Activated CD4-positive, alpha-beta T cell treated with anti-CD3 and anti-CD28 coated beads, Interleukin-2, amount 50 U/mL, for 24 hours (primary cell): ENCODE measurements at places on chromosomes 16 and 17.

GRCh38 chr16:58077796-58078195 is 51.4 kb downstream of the CFAP20 start:
- DNase-seq: no peak

GRCh38 chr17:55540414-55541091 is 29.3 kb upstream of the SMIM36 start:
- DNase-seq: no peak

DNA sequence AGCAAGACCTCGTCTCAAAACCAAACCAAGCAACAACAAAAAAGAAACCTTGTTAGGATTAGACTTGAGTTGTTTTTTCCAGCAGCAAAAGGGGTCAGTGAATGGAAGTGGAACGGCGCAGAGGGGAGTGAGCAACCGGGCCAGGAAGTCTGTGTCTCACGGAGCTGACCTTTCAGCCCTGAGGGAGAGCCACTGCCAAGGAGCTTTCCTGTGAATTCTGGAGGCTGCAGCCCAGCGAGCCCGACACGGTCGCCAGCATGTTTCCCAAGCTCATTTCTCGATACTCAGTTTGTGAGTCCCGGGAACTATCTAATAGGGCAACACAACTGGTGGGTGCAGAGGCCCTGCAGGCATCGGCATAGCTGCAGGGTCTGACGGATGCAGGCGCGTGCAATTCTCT is 19.6 kb downstream of the TELO2 start:
- DNase-seq: no peak

GRCh38 chr17:64747938-64748540 is 85.9 kb upstream of the SMURF2 start:
- DNase-seq: no peak

- DNase-seq: no peak
These were observed 14.7 kb upstream of the FAM83G start for GRCh38 chr17:19019041-19019941.

DNA sequence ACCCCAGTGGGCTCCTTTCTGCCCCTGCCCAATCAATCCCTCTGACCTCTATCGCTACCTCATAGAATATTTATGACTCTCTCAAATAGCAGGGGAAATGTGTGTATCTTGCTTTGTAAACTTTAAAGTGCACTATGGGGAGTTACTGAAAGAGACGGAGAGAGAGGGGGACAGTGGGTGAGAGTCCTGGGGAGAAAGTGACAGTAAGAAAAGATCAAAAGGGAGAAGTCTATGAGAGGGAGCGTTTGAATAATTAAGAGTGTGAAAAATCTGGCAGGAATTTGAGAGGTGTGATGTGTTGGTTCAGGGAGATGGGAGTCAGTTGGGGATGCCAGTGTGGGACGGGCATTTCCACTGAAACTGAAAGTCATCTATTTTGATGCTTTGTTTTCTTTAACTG is 32.6 kb downstream of the USP43 start:
- DNase-seq: no peak

DNA sequence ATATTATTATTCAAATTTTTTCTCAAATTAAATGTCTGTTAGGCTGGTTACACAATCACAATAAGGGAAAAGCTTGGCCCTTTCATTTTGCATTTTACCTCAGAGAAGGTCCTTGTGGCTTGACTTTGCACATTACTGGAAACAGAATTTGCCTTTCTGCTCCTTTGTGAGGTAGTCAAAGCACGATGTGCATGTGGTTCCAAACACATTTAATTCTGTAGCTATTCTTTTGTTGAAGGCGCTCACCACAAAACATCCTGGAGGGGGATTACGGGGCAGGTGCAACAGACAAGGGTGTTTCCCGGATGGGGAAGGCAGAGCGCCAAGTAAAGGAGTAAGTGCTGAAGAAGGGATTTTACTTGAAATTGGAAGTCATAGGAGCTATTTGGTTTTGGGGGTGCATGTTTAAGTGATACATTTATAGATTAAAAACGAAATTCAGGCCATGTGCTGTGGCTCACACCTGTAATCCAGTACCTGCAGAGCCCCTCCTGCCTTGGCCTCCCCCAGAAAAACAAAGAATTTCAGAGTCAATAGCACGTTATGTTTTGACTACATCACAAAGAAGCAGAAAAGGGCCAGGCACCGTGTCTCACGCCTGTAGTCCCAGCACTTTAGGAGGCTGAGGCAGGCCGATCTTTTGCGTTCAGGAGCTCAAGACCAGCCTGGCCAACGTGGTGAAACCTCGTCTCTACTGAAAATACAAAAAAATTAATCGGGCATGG is 31.2 kb upstream of the TENT4B start:
- no peak for DNase-seq

- DNase-seq: no peak
These were observed 56.8 kb upstream of the CREBBP start for GRCh38 chr16:3937066-3937875.

DNA sequence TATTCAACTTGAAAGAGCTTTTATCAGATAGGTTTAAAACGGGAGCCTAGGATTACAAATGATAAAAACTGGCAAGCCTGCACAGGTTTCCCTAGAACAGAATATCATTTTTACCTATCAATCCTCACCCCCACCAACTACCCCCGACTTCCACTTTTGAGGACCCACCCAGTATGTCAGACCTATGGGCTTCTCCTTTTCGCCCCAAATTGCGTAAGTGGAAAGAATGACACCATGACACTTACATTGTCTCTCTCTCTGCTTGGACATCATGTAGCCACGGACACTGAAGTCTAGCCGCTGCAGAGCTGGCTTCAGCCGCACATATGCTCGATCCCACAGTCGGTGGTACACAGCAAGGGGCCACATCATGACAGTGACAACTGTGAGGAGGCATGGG is 7.4 kb upstream of the PSMC3IP start:
- DNase-seq: no peak

GRCh38 chr16:19114359-19115147 is 789 bp downstream of the ITPRIPL2 start:
- no peak for DNase-seq

DNA sequence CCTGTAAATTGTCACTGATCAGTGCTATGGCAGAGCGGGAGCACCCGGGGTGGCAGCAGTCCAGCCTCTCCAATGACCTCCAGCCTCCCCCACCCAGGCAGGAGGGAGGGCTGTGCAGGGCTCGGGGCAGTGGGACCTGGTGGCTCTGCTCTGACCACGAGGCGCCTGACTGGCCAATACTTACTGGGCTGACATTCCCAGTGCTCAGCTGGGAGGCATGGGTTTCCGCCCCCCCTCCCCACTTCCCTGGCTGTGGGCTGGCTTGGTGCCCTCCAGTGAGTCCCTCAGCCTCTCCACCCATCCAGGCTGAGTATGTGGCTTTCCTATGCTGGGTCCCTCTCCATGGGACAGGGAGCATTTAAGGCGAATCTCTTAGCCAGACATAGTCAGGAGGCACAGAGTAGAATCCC is 2.7 kb downstream of the SOCS3 start:
- no peak for DNase-seq

DNA sequence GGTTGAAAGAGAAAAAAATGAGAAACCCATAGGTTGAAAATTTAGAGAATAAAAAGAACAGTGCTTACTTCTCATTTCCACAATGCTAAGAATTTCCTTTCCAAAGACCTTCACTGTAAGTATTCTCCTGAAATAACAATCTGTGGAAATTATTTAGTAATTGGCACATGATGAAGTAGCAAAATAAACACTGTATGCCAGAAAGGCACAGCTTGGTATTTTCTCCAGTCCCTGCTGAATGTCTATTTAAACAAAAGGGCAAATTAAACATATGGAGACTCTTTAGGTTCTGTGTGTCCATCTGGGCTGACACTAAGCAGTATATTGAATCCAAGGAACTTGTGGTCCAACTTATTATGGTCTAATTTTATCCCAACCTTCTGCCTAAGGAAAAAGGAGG is 46.1 kb downstream of the CHCT1 start:
- no peak for DNase-seq

DNA sequence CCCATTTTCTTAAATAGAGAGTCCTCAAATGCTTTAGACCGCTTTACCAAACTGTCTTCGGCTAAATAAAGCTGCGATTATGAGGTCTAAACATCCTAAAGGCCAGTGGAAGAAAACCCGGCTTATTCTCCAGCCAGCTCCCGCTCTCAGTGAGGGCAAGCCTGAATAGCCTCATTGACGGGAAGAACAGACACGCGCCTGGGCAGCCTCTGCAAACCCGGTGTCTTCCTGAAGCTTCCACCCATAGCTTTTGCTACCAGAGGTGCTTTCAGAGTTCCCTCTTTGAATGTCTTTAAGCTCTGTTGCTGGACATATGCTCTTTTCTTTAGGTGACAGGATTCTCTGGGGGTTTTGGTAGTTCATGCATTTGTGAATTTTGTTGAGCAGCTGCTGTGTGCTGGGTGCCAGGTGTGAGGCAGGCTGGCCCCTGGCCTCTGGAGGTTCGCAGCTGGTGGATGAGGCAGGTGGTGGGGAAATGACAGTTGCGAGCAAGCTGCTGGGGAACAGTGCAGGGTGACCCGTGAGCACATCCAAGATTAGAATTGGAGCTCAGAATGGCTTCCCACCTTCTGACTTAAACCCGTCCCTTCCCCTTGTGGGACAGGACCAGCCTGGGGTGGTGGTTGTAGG is 44.7 kb downstream of the CRISPLD2 start:
- no peak for DNase-seq

DNA sequence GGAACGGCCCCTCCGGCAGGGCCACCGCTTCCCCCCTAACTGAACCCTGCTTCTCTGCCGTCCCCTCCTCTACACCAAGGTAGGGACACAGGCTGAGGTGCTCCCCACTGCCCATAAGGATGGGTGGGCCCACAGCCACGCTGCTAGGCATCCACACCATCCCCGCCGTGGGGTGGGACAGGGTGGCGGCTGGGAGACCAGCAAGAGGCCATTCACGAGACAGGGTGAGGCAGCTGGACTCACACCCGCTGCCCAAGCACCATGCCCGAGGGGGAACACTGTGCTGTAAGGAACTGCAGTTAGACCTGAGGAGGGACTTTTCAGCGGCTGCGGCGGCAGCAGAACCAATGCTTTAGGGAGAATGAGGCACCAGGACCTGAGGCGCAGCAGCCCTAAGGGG is 47.5 kb upstream of the RRN3 start:
- DNase-seq: no peak

- DNase-seq: no peak
These were observed 7.7 kb downstream of the FBXL20 start for GRCh38 chr17:39393736-39394135.

DNA sequence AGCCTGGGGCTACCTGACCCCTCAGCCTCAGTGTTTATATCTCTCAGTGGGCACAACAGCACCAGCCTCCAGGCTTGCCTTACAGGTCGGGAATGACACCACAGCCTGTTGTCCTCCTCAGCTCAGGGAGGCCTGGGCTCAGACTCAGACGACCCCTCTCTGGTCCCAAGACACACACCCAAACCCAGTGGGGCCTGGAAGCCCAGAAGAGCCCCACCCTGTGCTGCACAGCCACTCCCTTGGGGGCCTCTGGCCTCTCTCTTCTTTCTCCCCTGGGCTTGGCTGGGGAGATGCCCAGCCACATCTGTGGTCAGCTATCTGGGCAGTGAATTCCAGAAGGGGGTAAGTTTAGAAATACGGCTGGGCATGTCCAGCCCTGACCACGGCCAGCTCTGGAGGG is 2.4 kb downstream of the NATD1 start:
- DNase-seq: no peak

DNA sequence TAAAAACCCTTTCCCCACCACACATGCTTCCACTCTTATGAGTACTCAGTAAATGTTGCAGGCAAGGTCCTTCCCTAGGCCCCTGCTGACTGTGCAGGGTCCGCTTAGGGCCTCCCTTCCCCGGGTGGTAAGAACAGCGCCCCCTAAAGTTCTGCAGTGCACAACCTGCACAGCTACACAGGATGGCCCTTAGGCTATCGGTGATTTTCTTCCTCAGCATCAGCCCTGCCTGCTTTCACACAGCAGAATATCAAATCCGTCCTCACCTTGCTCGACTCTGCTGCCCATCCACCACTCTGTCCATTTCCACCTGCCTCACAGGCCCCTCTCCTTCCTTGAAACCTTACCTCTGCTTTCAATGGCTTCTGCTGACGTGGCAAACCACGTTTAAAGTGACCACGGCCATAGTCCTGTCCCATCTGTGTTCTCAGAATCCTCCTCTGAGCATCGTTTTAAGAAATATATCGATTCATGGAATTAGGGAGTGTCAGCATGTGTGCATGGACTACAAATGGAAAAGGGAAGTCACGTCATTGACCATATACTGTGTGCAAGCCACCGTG is 51.4 kb upstream of the TMEM132E start:
- no peak for DNase-seq
